Kidney capillary endothelial cell (primary cell): ENCODE measurements at places on chromosomes 2 and 18.

DNA sequence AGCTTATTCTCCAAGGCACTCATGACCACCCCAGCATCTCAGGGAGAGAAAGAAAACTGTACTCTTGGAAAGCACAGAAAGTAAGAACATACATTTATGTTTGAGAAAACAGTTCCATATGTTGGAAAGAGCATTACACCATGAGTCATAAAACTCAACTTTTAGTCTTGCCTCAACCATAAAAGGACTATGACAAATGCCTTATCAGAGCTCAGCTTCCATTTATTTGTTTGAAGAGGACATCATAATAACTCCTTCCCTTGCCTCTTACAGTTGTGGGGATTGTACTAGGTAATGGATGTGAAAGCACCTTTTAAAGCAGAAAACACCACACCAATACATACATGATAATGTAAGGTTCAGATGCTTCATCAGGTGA is 370.8 kb downstream of the LNPK start:
- DNase-seq = no peak

GRCh38 chr2:219356834-219357233 is 24.3 kb upstream of the RESP18 start:
- DNase-seq = no peak

- no peak for DNase-seq
These were observed 62.4 kb downstream of the RPL31 start for GRCh38 chr2:101064505-101064867.

GRCh38 chr2:233707940-233708644 is 4.6 kb upstream of the UGT1A5 start:
- DNase-seq = no peak

DNA sequence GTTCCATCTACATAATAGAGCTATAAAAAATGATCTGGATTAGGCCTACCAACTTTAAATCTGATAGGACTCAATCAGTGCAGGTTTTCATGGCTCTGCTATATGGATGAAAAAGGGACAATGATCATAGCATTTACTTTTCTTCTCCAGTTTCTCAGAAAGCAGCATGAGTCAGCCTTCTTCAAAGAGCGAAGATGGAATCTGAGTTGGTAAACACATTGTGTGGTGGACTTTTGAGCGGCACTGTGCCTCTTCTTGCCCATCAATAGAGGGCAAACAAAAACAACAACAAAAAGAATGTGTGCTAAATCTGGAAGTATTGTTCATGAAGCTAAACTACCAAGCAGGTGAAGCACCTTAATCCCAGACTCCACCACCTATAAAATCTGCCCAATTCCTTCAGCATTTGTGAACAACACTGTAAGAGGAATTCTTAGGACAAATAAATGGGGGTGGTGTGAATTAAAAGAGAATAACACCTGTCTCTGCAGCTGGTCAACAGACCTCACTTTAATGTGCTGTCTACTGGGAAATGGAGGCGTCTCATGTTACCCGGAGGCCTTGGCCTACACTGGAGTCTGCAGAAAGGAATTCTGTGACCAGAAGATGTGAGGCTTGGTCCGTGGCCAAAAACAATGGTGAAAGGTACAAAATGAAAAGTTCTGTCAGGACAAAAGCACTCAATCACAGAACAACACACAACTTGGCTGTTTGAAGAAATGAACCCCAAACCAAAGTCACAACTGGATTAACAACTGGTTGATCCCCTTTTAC is 609.0 kb downstream of the IRS1 start:
- DNase-seq = no peak

DNA sequence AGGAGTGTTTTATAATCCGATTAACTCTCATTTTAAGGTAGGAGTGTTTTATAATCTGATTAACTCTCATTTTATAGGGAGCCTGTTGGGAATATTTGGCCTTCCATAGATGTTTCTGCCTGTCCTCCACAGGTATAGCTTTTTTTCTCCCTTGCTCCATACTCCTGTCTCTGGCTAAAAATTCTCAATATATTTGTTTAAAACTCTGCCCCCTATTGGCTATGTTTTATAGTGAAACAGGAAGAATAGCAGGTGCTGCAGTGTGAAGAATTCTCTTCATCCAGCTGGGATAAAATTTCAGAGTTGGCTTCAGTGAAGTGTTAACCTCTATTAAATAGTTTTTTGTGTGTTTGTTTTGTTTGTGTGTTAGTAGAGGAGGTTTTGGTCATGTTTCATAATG is 1046.0 kb upstream of the TMEFF2 start:
- DNase-seq = no peak

DNA sequence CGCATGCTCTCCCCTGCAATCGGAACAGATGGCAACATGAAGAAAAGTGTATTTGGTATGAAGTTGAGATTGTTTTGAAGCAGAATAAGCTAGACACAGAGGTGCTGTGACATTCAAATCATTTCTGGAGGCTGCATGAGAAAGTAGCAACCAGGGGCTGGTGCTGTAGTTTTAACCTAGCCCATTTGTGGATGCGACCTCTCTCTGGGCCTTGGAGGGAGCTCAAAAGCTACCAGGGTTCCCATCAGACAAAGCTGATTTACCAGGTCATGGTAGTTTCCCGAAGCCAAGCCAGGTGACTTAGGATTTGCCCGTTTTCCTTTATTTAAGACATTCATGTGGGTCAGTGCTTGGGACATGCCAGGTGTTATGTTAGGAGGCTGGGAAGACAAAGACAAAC is 77.5 kb downstream of the CIB4 start:
- DNase-seq = no peak

GRCh38 chr2:236366049-236366387 is 101.8 kb upstream of the ASB18 start:
- DNase-seq = no peak

DNA sequence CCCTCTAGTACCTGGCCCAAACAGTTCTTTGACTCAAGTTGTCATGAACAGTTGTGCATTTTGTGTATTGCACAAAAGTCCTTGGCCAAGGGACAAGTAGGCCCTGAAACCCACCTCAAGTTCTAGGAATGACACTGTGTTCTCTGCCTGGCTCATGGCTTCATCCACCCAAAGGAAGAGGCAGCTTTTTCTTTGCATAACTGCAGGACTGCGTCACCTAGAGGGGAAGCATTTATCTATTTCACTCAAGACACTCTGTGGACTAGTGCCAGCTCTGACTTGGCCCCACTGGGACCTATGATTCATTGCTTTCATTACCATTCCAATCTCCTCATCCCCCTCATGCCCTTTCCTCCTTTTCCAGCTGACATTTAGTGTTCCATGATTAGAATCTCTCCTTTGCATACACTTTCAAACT is 119.3 kb upstream of the SIX2 start:
- DNase-seq = peak; percentile 70

GRCh38 chr18:210733-211132 is 52.4 kb downstream of the USP14 start:
- no peak for DNase-seq

GRCh38 chr2:4628998-4629501 is 925.7 kb downstream of the DCDC2C start:
- no peak for DNase-seq

GRCh38 chr2:31997653-31998052 is 13.2 kb downstream of the MEMO1 start:
- DNase-seq = peak; percentile 16

DNA sequence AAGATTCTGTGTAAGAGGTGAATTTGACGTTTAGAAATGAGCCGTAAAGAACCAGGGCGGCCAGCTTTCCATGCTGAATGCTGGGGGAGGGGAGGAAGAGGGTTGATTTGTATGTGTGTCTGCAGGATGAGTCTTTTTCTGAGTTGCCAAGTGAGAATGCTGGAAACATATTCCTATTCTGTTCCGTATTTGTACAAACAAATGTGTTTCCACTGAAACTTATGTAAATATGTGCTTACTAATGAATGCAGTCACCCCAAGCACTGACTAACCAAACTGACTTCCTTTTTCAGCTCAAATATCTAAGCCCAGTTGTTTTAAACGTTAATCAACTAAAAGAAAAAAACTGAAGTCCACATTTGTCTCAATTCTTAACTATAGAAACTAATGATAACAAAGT is 74.9 kb upstream of the APCDD1 start:
- peak; percentile 71 for DNase-seq

GRCh38 chr2:166451468-166451867 is 42.6 kb downstream of the SCN7A start:
- no peak for DNase-seq

- DNase-seq = no peak
These were observed 18.5 kb upstream of the IGFBP5 start for GRCh38 chr2:216713691-216714336.

DNA sequence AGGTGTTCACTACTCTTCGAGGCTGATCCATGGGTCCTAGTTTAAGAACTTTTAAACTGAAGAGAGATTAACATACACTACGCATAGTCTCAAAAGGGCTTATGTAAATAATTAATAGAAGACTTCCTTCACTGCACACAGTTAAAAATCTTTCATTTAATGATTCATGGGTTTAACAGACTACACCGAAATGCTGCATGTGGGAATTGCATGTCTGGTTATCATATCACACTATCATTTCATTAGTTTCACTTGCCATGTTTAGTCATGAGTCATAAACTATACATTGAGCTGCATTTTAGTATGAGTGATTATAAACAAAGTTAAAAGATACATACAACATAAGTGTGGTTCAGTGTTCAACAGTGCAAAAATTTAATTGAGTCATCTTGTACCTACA is 31.2 kb downstream of the GLS start:
- no peak for DNase-seq

GRCh38 chr2:36737131-36737750 is 40.7 kb downstream of the VIT start:
- no peak for DNase-seq

GRCh38 chr2:49616800-49617199 is 462.5 kb upstream of the FSHR start:
- DNase-seq = peak; percentile 26

DNA sequence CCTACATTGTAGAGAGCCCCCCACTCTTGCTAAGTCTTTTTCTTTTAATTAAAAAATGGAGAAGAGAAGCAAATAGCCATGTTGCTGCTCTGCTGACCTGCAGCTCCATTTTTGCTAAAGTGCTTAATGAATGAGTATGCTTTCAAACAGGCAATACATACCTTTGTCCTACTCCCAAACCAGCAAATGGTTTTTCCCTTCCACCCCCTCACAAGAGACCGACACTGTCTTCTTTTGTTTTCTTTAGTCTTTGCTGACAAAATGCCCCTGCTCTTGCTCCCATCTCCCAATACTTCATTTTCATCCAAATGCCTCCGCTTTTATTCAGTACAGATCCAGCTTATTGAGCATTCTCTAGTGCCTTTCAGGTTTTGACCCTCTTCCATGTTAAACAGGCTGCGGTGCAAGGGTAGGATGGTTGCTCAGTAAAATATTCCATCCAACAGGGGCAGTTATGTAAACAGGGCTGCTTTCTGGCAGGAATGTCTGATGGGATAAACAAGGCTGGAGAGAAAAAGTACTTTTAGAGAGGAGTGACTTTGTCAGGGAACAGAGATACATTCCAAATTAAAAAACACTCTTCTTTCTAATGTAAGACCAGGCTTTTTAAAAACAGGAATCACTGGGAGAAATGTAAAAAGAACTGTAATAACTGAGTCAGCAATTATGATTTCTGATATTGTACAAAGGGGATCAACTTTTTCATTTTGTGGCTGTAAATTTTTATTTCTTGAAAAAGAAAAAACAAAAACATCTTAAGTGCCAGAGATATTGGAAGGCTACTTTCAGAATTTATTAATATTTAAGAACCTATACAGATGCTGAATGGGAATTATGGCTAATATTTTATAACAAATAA is 136.8 kb downstream of the MEP1B start:
- no peak for DNase-seq

GRCh38 chr18:43934322-43934721 is 657.0 kb upstream of the SYT4 start:
- DNase-seq = no peak

DNA sequence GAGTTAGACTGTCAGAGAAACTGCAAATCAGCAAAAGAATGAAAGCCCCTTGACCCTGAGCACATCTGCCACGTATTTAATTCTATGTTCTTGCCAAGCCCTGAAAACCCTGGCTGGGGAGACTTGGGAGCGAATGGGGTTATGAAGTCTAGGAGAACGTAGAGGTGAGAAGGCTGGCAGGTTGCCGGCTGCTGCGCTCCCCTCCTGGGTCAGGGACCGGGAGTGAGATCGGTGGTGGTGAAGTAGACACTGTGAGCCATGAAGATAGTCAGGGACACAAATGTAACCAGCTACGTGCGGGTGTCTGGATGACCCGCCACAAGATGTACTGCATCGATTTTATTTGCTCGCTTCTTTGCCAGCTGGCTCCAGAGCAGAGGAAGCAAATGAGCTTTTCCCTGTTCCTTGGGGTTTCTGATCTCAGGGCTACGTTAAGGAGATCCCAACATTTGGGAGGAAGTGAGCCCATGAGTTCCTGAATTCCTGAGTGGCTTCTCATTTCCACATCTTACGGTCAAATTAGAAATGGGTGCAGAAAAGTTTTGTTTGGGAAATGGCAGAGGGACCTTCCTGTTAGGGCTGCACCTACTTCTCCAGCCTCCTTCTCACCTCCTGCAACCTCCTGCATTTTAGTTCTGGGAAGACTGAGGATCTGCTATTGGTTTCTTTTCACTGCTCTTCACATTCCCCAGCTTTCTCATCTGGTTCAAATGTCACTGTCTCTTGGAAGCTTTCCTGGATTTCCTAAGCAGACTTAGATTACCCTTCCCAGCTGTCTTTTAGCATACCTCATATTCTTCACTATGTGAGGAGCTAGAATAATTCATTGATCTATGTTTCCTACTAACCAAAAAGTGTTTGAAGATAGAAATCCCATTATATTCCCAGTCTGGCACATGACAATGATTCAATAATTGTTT is 360.6 kb downstream of the ZNF521 start:
- peak; percentile 65 for DNase-seq

- no peak for DNase-seq
These were observed 16.9 kb downstream of the ACSL3 start for GRCh38 chr2:222877556-222878300.

DNA sequence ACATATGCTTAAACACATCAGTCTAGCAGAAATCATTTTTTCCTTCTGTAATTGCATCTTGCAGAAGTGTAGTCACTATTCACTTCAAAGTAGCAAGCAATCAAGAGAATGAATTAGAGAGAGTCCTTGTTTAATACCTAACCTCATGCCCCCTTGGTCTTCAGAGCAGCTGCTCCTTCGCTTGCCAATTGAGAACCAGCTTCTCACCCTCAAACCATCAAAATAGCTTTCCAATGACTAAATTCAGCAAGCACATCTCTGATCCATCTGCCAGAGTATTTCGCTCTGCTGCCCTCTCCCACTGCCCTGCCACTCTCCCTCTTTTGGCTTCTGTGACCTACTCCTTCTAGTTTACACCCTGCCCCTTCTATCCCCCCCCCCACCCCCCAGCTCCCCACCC is 120.7 kb upstream of the AGAP1 start:
- DNase-seq = no peak

- DNase-seq = no peak
These were observed 72.3 kb upstream of the PSME4 start for GRCh38 chr2:54042897-54043620.

- DNase-seq = no peak
These were observed 52.8 kb upstream of the HAAO start for GRCh38 chr2:42844901-42845821.
